ENCODE measurements at places on chromosomes 2 and 18.

DNA sequence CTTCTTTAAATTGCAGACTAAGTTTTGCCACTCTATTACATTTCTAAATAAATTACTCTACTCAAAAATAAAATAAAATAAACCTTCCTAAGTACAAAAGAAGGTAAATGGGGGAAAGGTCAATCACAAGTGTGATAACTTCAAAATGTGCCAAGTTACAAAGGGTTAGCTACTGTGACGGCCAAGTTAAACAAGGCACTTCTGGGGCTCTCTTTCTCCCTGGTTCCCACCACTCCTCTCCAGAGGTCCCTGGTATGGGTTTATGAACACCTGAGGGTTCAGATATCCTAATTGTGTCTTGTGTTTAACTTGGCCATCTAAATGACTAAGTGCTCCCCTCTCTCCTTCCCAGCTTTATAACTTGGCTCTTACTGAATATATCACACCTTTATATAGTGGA is 5.4 kb downstream of the ZNF521 start:
- DNase-seq = no peak

DNA sequence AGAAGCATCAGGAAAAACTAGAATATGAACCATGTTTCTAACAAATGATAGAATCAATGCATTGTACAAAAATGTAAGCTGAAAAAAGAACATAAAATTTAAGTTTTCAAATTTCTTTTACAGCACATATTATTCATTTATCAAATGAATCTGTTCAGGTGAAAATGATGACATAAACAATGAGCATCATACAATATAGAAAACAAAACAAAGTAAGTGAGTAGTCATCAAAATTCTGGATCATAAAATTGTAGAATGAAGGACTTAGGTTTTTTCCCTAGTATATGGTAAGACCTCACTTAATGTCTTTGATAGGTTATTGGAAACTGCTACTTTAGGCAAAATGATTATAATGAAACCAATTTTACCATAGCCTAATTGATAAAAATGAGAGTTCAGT is 427.0 kb upstream of the KCNH7 start:
- no peak for DNase-seq

- no peak for DNase-seq
These were observed 55.1 kb upstream of the IL1RL1 start for GRCh38 chr2:102256276-102256675.

DNA sequence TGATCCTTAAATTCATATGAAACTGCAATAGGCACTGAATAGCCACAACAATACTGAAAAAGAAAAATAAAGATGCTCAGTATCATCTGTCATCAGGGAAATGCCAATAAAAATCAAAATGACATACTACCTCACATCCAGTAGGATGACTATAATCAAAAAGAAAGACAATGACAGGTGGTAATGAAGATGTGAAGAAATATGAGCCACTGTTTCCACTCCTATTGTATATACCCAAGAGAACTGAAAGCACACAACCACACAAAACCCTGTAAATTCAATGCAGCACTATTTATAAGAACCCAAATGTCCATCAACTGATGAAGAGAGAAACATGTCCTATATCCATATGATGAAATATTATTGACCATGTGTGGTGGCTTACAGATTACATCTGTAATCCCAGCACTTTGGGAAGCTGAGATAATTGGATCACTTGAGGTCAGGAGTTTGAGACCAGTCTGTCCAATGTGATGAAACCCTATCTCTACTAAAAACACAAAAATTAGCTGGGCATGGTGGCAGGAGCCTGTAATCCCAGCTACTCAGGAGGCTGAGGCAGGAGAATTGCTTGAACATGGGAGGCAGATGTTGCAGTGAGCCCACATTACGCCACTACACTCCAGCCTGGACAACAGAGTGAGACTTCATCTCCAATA is 39.9 kb downstream of the MAP3K2 start:
- DNase-seq = no peak

DNA sequence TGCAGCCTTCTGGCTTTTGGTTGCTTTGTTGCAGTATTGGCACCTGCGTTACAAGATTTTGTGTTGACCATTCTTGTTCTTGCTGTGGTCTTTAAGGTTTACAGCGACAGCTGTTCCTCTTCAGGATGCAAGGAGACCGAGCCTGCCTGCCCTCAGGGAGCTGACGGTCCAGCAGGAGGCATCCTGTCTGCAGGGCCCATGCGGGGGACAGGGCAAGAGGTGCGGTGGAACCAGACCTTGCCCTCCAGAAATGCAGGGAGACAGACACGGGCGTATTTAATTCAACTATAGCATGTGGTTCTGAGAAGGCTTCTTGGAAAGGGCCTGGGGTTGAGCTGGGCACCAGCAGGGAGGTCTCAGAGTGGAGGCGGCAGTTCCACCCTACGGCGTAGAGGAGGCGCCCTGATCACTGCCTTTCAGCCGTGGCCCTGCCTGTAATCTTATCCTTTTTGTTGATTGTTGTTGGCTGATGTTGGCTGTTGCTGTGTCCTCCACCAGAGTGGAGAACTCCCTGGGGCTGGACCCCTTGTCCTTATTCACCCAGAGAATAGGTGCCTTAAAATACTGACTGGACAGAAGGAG is 71.7 kb downstream of the HPCAL1 start:
- no peak for DNase-seq

DNA sequence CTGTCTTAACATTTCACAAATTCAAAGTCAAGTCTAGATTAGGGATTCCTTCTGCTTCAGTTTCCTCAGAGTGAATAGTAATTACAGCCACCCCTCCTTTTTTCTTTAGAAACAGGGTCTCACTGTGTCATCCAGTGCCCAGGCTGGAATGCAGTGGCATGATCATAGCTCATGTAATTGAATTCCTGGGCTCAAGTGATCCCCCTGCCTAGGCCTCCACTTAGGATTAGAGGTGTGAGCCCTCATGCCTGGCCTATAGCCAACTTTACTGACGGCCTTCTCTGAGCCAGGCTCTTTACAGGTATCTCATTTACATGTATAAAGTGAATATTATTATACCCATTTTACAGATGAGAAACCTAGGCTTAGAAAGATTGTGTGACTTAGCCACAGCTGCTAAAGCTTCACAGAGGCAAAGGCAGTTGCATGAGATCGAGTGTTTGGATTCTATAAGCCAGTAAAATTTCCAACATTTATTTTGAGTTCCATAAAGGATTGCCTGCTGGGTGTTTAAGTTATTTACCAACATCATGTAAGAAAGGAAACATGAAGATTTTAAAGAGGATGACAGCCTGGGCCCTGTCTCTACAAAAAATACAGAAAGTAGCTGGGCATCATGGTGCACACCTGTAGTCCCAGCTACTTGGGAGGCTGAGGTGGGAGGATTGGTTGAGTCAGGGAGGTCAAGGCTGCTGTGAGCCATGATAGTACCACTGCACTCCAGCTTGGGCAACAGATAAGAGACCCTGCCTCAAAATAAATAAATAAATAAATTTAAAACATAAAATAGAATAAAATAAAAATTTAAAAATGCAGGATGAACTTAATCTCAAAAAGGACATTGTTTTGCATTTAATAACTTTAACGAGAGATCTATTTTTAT is 1.8 kb downstream of the ENOSF1 start:
- DNase-seq = no peak

GRCh38 chr18:44914028-44914427 is 233.3 kb downstream of the SETBP1 start:
- no peak for DNase-seq

DNA sequence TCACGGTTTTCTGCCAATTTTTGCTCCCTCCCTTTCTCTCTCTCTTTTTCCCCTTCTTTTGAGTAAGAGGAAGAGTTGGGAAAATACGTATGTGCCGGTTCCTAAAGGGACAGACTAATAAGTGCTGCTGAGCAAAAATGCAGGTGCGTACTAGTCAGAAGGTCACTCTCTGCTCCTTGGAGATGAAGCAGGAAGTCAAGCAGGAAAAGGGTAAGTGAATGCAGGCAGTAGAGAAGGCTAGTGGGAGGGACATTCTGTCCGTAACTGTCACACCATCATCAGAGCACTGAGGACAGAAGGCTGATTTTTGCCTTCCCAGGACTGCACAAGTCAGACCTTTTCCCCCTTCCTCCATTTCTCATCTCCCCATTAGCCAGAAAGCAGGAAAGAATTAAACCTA is 105.7 kb downstream of the CDH2 start:
- DNase-seq = no peak

- DNase-seq = no peak
These were observed 131.4 kb upstream of the SLC1A4 start for GRCh38 chr2:64857581-64858471.

DNA sequence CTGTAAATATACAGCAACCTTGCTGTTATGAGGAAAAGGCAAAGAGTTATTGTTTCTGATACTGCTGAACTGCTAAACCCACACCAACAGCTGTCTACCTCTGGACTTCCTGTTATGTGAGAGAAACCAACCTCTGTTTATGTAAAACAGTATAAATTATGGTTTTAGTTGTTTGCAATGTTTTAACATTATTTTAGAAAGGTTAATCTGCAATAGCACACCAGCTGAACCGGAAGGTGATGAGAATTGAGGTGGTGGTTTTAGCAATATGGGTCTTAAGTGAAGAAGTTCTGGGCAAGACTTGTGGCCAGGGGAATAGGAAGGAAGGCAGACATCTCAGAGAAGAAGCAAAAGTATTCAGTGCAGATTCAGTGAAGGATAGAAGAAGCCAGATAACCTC is 237.8 kb downstream of the PLCL1 start:
- DNase-seq = no peak

DNA sequence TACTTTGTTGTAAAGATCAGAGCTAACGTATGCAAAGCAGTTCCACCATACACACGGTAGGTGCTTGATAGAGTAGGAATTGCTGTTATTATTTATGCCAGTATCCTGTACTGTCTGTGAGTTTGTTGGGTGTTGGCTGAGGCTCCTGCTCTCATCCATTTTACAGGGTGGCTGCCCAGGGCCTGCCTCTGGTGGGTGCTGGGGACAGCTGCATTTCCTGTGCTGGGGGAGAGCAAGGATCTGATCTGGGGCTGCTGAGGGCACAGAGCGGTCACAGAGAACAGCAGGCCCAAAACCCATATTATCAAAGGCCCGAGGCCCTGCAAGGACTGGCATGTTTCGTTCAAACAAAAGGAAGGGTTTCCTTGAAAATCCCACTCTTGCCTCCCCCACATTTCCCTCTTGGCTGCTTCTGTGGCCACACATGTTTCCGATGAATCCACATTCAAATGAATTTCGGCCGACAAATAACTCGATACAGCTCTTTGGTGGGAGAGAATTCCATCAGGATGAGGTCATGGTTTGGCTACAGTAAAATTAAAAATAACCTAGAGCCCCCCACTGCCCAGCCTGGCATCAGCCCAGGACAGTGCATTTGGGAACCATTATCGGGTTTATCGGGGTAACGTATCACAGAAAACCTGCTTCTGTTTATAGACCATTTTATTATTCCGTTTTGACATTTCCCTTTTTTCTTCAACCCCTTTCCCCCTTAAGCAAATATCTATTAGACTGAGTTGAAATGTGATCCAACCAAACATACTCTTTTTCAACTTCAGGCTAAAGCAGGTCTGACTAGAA is 143.4 kb downstream of the CYRIA start:
- DNase-seq = no peak

DNA sequence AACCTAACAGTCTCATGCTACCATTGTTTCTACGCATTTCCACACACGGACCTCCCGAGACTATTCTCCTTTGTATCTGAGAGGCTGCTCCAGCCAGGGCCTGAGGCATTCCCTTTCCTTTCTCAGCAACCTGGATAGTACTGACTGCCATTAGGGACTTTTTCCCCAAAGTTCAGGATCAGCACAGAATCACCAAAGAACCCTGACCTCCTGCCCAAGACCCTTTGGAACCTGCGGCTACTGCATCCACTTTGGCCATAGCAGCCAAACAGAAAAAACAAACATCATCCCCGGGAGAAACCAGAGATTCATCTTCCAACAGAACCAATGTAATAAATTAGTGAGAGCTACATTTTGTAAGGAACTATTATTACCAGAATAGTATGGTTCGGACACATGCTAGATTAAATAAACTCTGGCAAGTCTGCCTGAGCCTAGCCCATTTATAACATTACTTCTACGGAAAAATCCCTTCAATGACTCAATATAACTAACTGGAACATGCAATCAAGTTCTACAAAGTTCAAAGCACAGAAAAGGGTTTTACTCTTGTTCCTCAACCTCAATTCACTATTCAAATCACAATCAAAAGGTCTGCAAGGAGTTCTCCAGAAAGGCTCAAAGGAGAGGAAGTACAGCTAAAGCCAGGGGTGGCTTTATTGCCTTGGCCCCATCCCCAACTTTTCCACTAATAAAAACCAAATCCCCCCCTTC is 51.8 kb downstream of the LPIN2 start:
- DNase-seq = no peak

- DNase-seq = peak; percentile 16
These were observed 37.6 kb upstream of the SPAG16 start for GRCh38 chr2:213246497-213247281.

Measured in HL-60 (cell line).